ENCODE measurements at places on chromosomes 11 and 22.

DNA sequence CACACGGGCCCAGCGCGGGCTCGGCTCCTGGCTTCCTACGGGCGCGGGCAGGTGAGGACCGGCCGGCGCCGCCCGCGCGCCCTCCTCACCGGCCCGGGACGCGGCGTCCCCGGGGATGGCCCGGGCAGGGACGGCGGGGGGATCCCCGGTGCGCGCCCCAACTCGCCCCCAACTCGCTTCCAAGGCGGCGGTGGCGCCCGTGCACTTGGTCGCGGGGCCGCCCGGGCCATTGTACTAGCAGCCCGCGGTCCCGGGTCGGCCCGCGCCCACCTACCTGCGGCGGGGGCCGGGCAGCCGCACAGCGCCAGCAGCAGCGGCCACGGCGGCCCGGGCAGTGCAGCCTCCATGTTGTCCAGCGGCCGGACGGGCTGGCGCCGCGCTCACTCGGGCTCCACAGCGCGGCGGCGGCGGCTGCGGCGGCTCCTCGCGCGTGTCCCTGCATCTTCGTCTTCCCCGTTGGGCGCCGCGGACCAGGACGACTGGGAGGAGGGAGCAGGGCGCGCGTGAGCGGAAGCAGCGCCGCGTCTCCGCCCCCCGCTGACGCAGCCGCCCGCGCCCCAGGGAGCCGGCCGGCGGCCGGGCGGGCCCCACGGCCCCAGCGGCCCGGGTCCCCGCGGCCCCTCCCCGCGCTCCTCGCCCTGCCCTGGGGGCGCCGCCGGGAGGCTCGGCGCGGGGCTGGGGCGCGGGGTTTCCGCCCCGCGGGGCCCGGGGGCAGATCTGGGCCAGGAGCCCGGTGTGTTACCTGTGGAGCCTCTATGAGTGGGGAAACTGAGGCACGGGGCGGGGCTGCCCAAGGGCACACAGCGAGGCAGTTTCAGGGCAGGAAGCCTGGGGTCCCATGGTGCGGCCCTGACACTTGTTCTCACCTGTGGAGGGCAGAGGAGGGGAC lies 159.3 kb upstream of the GRK3 start:
- DNase-seq = peak; percentile 37

DNA sequence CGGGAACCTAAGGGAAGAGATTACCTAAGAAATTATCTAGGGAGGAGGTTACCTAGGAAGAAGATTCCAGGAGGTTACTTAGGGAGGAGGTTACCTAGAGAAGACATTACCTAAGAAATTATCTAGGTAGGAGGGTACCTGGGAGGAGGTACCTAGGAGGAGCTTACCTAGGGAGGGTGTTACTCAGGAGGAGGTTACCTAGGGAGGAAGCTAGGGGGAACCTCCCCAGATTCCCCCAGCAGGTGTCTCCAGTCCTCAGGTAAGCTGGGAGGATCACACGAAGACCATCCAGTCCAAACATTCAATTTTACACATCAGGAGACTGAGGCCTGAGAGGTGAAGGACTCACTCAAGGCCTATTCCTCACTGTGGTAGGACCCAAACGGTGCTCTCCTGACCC lies 482.8 kb downstream of the TBC1D22A start:
- DNase-seq = no peak

DNA sequence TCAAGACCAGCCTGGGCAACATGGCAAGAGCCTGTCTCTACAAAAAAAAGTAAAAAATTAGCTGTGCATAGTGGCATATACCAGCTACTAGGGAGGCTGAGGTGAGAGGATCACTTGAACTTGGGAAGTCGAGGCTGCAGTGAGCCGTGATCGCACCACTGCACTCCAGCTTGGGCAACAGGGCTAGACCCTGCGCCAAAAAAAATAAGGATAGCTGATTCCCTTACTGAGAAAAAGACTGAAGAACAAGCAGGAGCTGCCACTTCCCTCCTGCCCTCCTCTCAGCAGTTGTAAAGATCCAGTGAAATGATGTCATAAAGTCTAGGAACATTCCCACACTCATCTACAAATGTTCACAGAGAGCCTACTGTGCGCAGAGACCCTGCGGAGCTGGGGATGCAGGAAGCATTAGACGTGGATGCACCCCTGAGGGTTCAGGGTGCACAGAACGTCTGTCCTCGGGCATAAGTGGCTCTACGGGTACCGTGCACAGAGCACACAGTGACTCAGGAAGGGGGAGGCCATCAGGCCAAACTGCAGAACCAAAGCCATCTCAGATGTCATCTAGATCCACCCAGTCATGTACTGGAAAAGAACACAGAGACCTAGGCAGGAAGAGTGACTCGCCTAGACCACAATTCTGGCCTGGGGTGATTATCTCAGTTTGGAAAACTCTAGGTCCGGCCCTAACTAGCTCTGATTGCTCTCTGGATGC lies 11.7 kb downstream of the SEC14L2 start:
- DNase-seq = no peak

DNA sequence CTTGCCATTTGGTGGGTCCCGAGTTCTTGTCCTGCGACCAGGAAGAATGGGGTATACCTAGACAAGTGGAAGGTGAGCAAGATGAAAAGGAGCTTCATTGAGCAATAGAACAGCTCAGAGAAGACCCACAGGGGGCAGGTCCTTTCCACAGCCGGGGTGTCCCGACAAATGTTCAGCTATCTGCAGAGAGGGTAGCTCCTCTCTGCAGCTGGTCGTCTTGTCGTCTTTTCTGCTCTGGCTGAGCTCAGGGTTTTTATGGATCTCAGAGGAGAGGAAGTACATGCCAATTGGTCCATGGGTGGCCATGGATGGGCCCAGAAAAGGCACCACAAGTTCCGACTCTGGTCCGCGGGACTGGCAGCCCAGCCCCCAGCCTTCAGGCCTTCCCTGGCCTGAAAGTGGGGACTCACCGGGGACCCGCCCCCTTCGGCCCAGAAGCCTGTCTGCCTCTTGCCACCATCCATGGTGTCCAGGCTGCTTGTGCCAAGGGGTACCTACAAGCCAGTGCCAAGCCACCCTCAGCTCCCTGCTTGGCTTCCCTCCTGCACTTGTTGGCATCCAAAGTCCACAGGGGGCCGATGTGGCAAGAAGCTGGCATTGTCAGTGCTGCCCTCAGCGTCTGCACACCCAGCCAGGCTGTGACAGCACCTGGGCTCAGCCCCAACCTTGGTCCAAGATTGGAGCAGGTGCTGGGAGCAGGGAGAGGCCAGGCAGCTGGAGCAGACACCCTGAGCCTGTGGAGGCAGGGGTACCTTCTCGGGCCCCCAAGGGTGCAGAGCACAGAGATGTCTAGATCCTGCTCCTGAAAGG lies 438.9 kb downstream of the TBC1D22A start:
- no peak for DNase-seq

GRCh38 chr22:22099194-22099486 lies 116.6 kb upstream of the TOP3B start:
- DNase-seq = no peak

DNA sequence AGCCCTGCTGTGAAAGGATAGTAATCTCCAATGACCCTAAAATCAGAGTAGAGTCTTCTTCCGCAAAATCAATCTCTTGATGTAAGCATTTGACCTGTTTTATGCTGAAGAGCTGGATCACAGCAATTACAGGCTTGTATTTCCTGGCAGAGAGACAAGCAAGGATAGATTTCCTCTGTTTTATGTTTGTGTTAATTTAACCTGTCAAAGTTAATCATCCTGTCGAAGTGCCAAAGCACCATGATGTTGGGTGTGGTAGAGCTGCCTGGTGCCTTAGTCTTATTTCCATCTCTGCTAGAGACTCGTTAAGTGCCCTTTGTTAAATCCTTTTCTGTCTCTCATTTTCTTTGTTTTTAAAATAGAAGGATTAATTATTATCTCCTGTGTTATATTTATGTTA lies 248.1 kb downstream of the CNTN5 start:
- DNase-seq = no peak

DNA sequence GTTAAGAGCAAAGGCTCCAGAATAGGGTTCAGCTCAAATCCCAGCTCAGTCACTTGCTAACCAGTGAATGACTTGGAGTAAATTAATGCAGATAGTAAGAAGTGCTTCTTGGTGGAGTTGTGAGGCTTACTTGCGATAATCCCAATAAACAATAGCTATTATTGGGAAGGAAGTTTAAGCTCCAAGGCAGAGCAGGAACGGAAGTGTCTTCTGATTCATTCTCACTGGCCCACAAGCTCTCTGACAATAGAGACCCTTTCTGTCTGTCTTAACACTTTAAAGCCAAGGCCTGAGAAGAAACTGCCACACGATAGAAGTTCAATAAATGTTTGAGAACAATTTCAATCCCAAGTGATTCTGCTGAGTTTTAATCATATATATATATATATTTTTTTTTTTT lies 155.4 kb downstream of the DBX1 start:
- no peak for DNase-seq

DNA sequence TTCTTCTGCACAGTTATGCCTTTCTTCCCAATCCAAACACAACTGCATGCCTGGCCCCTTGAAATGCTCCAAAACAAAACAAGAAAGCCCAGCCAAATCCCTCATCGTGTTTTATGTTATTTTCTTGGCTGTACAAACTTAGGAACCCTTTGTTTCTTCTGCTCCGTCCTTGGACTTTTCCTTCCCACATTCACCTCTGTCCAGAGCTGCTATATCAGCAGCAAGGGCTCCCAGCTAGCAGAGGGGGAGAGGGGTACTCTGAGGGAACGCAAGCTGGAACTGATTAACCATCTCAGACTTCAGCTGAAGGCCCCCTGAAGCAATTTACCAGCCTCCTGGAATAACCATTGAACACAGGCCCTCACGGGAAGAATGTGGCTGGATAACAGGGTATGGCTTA lies 214.7 kb downstream of the TENM4 start:
- DNase-seq = no peak

GRCh38 chr22:21755851-21756284 lies 20.3 kb upstream of the YPEL1 start:
- peak; percentile 2 for DNase-seq

GRCh38 chr22:30754971-30755758 lies 60.5 kb downstream of the OSBP2 start:
- peak; percentile 7 for DNase-seq

- no peak for DNase-seq
These were observed 6.9 kb downstream of the TRIM6 start for GRCh38 chr11:5603326-5603725.

DNA sequence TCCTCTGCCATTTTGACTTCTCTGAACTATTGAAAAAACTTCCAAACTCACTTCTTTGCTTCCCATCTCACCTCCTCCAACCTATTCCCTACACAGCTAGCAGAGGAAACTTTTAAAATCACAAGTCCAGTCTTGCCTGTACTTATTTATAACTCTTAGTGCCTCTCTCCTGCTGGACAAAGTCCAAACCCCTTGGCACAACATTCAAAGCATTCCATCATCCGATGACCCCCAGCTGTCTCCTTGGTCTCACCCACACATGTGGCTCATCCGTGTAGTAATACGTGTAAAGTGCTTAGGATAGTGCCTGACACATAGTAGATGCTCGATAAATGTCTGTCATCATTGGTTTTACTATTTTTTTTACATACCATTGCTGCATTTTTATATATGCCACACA lies 101.4 kb downstream of the PARVA start:
- DNase-seq = no peak

GRCh38 chr22:25728071-25728470 lies 13.9 kb upstream of the MYO18B start:
- no peak for DNase-seq

- no peak for DNase-seq
These were observed 3.9 kb downstream of the LMF2 start for GRCh38 chr22:50503475-50504145.

GRCh38 chr22:21025266-21025665 lies 7.1 kb downstream of the SLC7A4 start:
- DNase-seq = no peak
